ENCODE measurements at places on chromosomes 7 and 10. TPM values are rescaled to one million over a fixed set of nuclear protein-coding genes. Genes with fewer than 3 reads are reported as not detected.

GRCh38 chr7:156650042-156650441 lies 9.5 kb downstream of the RNF32 start:
- no peak for DNase-seq
- no peaks in the 10 kb centered on the region for H3K36me3 ChIP-seq
- no peak overlapping the region for H3K4me3 ChIP-seq
- H3K27ac ChIP-seq, result no peak overlapping the region
- H3K27me3 ChIP-seq, result no peaks in the 10 kb centered on the region

- H3K4me1 ChIP-seq, result peaks cover 6% of the 10 kb centered on the region
- DNase-seq, result no peak
- no peak overlapping the region for H3K27ac ChIP-seq
These were observed 28.6 kb downstream of the KAT6B start for GRCh38 chr10:74855027-74855426.

DNA sequence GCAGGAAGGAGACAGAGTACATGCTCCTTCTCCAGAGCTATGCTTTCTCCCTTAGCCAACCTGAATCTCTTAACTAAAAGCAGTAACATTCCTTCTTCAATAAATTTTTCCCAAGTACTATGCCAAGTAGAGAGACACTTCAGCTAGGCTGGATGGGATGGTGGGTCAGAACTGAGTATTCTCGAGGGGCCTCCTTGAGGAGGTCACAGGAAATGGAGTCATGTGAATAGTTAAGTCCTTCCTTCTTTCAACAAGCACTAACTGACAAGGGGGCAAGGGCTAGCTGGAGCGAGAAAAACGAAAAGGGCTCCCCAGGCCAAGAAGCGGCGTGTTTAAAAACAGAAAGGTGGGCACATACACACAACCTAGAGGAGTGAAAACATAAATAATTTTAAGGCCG lies 5.5 kb downstream of the RSU1 start:
- H3K36me3 ChIP-seq, result no peaks in the 10 kb centered on the region
- H3K27me3 ChIP-seq, result no peaks in the 10 kb centered on the region
- H3K27ac ChIP-seq, result no peak overlapping the region
- H3K4me3 ChIP-seq, result no peak overlapping the region

GRCh38 chr10:1938317-1938716 lies 201.0 kb upstream of the ADARB2 start:
- no peaks in the 10 kb centered on the region for H3K27me3 ChIP-seq
- H3K4me1 ChIP-seq, result no peaks in the 10 kb centered on the region
- H3K4me3 ChIP-seq, result no peak overlapping the region
- H3K27ac ChIP-seq, result no peak overlapping the region
- H3K36me3 ChIP-seq, result no peaks in the 10 kb centered on the region
- no peak for DNase-seq

- H3K4me1 ChIP-seq, result no peaks in the 10 kb centered on the region
- H3K36me3 ChIP-seq, result no peaks in the 10 kb centered on the region
- H3K27ac ChIP-seq, result no peak overlapping the region
- DNase-seq, result no peak
These were observed 547.4 kb downstream of the ZWINT start for GRCh38 chr10:55813451-55814170.

DNA sequence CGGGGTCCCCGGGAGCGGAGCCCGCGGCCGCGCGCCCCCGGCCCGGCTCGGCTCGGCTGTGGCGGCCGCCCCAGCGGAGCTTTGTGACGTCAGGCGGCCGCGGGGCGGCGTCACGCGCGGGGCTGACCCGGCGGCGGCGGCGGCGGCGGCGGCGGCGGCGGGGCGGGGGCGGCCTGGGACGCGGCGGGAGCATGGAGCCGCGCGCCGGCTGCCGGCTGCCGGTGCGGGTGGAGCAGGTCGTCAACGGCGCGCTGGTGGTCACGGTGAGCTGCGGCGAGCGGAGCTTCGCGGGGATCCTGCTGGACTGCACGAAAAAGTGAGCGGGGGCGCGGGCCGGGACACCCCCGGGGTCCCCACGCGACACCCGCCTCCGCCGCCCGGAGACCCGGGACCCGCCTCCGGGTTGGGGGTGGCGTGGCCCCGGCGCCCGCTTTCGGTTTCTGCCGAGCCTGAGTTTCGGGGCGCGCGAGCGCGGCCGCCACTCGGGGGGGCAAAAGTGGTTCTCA lies at the start of gene PWWP2B:
PWWP2B (plus strand) TSS at position 165 of the 506 bp plus-strand sequence; CDS start at position 192, 27 bp downstream.
- H3K4me3 ChIP-seq, result peak within 1 kb of the TSS; percentile 63
- H3K27me3 ChIP-seq, result no peaks in the 10 kb centered on the region
- H3K4me1 ChIP-seq, result peaks cover 51% of the 10 kb centered on the region
- no peak for DNase-seq

DNA sequence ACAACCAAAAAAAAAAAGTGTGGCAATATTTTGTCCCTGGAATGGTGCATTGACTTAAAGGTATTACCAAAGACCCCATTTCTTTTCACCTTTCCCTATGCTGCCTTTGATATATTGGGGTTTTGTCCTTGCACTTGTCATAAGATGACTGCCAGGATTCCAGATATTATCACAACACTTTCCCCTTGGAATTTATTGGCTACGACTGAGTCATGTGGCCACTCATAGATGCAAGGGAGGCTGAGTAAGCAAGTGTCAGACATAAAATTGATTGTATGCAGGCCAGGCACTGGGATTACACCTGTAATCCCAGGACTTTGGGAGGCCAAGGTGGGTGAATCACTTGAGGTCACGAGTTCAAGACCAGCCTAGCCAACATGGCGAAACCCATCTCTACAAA lies 83.6 kb downstream of the PPP1R3C start:
- DNase-seq, result no peak
- no peaks in the 10 kb centered on the region for H3K27me3 ChIP-seq
- no peaks in the 10 kb centered on the region for H3K4me1 ChIP-seq
- no peaks in the 10 kb centered on the region for H3K36me3 ChIP-seq
- H3K4me3 ChIP-seq, result no peak overlapping the region

GPR146 gene
- 2.9 TPM for total RNA-seq

HYAL4 gene
- total RNA-seq, result not detected

OR9A4 gene
- not detected for total RNA-seq

TDRD1 gene
- not detected for total RNA-seq

GHRHR gene
- not detected for total RNA-seq

OR9A2 gene
- not detected for total RNA-seq

GRCh38 chr7:92969061-92969460 lies 132.7 kb upstream of the CDK6 start:
- no peak for DNase-seq
- H3K4me1 ChIP-seq, result no peaks in the 10 kb centered on the region
- H3K27ac ChIP-seq, result no peak overlapping the region
- no peak overlapping the region for H3K4me3 ChIP-seq
- no peaks in the 10 kb centered on the region for H3K27me3 ChIP-seq

GRCh38 chr7:7516156-7516555 lies 19.5 kb downstream of the COL28A1 start:
- no peak overlapping the region for H3K4me3 ChIP-seq
- H3K27ac ChIP-seq, result no peak overlapping the region
- H3K36me3 ChIP-seq, result no peaks in the 10 kb centered on the region
- no peak for DNase-seq

FAM25C gene
- not detected for total RNA-seq

DGKI gene
- total RNA-seq, result not detected

DNA sequence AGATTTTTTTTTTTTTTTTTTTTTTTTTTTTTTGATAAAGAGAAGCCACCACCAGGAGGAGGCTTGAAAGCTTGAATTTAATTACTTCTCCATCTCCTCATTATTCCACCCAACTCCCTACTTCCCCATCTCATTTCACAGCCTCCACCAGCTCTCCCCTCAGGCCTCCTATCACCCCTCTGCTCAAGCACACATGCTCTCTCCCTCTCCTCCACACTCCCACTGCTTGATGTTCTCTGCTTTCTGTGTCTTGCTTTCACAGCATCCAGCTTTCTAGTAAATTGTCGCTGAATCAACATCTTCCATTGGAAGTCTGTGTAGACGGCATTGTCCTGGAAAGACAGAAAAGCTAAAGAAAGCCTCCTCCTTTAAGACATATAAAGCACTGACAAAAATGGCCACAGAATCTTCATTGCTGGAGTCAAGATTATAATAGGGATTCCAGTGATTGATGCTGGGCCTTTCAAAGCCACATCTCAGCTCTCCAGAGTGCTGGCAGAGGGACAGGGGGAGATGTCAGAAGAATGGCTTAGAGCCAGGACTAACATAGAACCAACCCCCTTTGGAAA lies 58.3 kb downstream of the DOCK4 start:
- H3K27me3 ChIP-seq, result no peaks in the 10 kb centered on the region
- H3K36me3 ChIP-seq, result no peaks in the 10 kb centered on the region
- no peak for DNase-seq
- no peak overlapping the region for H3K4me3 ChIP-seq

DNA sequence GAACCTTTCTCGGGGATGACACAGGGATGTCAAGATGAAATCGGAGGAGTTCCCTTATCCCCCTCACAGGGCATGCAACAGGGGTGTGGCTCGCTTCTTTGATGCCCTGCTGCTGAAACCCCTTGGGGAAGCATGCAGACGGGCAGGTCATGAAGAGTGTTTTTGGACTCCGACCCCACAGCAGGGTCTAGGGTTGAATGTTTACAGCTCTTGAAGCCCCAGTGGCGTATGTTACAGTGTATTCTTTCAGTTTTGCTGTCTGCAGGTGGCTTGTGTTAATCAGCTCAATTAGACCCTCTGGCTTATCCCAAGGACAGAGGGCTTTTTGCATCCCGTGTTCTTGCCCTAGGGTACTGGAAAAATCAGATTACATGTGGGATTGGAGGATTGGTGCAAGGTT lies 446.5 kb downstream of the LRMDA start:
- H3K4me1 ChIP-seq, result no peaks in the 10 kb centered on the region
- H3K27ac ChIP-seq, result no peak overlapping the region
- H3K27me3 ChIP-seq, result peaks cover 4% of the 10 kb centered on the region

Measured in Panc1 (cell line).